ENCODE measurements at places on chromosomes 2 and 18. TPM values are rescaled to one million over a fixed set of nuclear protein-coding genes. Genes with fewer than 3 reads are reported as not detected.

GRCh38 chr2:68158134-68158447 is 403 bp downstream of the PNO1 start:
- no peak for DNase-seq

GRCh38 chr2:120884472-120885290 is 149.0 kb downstream of the GLI2 start:
- DNase-seq: no peak

The NOSTRIN gene
- total RNA-seq: 34.8 TPM

DNA sequence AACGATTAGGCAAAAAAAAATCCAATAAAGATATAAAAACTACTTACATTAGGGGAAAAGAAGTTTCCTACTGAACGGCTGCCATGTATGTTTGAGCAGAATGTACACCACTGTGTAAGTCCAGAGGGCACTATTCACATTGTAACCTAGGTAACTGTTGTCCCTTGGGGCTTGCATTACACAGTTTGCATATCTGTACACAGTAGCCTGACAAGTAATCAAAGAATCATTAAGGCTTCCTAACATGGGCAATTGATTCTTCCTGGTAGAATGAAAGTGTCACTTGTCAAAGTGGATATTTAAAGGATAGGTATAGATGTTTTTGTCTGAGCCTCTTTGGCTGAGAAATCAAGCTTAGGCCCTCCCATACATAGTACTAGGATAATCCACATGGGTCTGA is 39.1 kb downstream of the PLEK start:
- no peak for DNase-seq

- DNase-seq: no peak
Observed at GRCh38 chr2:70199320-70199864, 8.6 kb upstream of the C2orf42 start.

The ALPI gene
- total RNA-seq: not detected

The CMPK2 gene
- total RNA-seq: 6.9 TPM

The CGREF1 gene
- 1.0 TPM for total RNA-seq

GRCh38 chr18:77457681-77458080 is 208.0 kb downstream of the GALR1 start:
- no peak for DNase-seq

The HOXD8 gene
- 2.6 TPM for total RNA-seq

DNA sequence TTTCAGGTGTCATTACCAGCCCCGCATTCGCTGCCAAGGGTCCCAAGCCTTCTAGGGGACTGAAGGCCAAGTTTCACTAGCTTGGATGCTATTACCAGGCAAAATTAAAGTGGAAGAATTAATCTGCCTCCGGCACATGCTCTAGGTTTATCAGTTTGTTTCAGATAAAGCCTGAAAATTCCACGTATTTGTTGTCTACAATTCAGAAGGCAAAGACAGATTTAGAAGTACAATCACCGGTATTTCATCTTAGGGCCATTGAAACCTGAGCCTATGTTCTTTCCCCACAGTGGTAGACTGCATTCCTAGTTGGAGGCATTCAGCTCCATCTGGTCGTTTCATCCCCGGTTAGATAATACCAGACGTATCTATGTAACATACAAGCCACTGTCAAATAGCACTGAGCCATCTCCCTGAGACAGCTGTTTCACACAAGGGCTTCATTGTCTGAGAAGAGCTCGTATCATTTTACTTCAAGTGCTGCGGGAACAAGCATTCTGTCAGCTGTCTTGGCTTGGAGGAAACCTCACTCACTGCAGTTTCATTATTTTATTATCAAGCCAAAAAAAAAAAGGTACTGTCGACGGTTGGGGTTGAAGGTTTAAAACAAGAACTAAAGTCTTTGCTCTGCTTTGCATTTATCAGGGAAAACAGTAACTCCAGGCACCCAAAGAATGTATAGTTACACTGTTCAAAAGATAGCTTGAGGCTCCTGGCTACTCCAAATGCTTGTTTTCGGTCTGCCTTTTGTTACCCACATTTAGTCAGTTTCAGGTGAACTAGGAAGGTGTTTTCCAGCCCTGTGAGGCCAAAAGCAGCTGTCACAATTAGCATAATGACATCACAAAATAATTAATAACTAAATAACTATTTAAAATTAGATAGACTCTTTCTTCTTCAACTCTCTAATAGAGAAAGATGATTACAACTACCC is 76.7 kb downstream of the TGIF1 start:
- no peak for DNase-seq

The OTX1 gene
- not detected for total RNA-seq

The RNF103 gene
- 44.4 TPM for total RNA-seq

DNA sequence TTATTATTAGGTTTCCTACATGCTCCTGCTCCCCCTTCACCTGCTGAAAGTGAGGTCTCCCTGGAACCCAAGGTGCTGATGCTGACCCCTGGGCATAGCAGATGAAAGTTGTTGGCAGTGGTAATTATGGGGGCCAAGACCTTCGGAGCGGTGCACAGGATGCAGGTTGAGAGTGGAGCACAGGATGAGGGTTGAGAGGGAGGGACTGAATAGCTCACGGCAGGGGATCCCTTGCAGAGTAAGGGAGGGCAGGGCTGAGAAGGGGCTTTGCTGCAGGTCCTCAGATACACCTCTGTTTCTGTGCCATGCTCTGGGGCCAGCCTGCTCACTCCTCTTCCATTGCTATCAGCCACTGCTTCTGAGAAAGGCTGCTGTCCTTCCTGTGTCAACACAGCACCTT is 163.3 kb downstream of the FHOD3 start:
- DNase-seq: no peak

The CCDC141 gene
- 19.4 TPM for total RNA-seq

GRCh38 chr2:108243566-108243965 is 3.8 kb downstream of the SULT1C3 start:
- no peak for DNase-seq

The DRC1 gene
- total RNA-seq: not detected

GRCh38 chr2:1482253-1482675 is 69.0 kb downstream of the TPO start:
- no peak for DNase-seq

- no peak for DNase-seq
Observed at GRCh38 chr2:177771191-177771590, 301.4 kb downstream of the PDE11A start.

DNA sequence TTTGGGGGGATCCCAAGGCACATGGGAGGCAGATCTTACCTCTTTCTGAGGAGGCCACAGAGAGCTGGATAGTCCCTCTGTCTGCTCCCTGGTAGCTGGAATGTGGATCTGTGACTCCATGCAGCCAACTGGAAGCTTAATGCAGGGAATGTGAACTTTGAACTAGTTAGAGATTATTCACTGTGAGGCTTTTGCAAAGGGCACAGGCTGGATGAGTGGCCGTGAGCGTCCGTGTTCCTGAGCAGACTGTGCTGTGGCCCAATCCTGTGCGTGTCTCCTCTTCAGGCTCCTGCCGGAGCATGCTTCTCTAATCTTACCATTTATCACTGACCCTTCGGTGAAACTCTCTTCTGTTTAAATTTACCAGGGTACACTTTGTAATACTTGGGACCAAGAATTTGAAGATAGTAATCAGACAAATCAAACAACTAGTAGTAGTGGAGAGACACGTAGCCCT is 187.6 kb downstream of the PTPRM start:
- peak; percentile 34 for DNase-seq

DNA sequence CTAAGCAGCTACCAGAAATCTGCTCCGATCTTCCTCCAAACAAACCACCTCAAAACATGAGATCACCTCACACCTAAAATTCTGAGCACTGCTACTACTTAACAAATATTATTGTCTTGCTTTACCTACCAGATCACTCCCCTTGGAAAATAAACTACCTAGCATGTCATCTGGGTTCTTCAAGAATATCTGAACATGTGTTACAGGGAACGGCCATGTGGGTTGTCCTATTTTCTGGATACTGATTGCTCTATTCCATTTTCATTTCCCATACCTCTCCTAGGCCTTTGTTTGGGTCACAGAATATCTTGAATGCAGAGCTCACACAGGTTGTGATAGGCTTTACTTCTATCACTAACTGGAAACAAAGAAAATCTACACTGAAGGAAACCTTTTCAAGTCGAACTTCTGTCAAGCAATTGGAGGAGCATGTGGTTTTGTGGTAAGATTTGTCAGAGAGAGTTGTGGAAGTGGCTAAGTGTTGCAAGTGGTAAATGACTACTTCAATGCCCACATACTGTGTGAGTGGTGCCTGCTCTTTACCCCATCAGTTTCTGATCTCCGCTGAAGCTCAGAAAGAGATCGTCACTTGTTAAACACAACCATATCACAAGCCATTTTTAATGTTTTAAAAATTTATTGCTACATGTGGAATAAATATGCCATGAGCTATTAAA is 739.1 kb upstream of the ZEB2 start:
- no peak for DNase-seq

Data from body of pancreas (tissue), 4 donors.